HuH-7 (cell line): ENCODE measurements at places on chromosomes 16 and 17.

- peak; percentile 69 for DNase-seq
Measured at GRCh38 chr17:78412403-78412802, 34.0 kb downstream of the PGS1 start.

GRCh38 chr17:44931376-44931775 lies 16.1 kb upstream of the GFAP start:
- DNase-seq: no peak

GRCh38 chr16:2359919-2360318 lies 19.4 kb upstream of the ABCA3 start:
- DNase-seq: no peak

DNA sequence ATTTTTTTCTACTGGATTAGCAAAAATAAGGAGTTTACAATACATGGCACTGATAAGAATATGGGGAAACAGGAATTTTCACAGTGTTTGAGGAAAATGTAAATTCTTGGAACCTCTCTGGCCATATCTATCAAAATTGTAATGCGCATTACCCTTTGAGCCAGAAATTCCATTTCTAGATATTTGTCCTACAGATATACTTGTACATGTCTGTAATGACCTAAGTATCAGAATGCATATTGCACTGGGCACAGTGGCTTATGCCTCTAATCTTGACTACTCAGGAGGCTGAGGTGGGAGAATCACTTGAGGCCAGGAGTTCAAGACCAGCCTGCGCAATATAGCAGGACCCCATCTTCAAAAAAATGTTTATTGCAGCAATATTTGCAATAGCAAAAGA lies 25.8 kb upstream of the HAS3 start:
- no peak for DNase-seq

DNA sequence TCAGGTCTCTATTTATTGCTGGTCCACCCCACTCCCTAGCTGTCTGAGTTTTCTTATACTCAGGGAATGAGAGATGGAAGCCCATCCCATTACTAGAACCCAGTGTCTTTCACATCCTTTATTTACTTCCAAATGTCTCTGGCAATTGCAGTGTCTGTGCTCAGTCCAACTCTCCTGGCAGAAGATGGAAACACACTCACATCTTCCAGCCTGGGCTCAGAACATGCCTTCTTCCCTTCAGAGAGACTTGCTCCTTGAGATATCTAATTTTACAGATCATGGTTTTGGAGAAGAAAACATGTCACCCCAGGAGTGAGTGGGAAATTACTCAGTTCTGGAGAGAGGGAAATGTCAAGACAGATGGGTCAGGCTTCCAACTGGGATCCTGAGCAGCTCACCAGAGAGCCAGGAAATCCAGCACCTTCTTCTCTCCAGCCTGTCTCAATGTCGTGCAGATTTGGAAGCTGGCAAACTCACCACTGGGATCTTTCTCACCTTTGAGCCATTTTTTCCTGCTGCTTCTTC lies 494.4 kb downstream of the HS3ST4 start:
- DNase-seq: no peak

DNA sequence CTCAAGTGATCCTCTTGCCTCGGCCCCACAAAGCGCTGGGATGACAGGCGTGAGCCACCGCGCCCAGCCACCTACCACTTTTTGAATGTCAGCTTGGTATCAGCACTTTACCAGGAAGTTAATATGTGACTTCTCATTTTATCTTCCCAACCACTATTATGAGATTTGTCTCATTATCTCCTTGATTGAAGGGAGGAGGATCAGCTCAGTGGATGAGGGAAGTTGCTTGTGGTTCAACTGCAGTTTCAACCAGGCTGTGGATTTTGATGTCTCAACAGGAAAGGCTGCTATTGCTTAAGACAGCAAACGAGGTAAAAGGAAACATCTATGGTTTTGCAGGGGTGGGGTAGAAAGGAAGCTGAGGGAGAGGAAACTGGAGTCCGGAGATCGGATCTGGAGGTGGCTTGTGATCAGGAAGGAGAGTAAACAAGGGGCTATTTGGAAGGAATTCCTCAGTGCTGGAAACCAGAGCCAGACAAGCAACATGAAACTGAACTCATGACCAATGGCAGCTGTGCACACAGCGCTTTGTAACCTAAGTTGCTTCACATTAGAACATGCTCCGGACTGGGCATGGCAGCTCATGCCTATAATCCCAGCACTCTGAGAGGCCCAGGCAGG lies 180.5 kb downstream of the VPS53 start:
- DNase-seq: no peak

DNA sequence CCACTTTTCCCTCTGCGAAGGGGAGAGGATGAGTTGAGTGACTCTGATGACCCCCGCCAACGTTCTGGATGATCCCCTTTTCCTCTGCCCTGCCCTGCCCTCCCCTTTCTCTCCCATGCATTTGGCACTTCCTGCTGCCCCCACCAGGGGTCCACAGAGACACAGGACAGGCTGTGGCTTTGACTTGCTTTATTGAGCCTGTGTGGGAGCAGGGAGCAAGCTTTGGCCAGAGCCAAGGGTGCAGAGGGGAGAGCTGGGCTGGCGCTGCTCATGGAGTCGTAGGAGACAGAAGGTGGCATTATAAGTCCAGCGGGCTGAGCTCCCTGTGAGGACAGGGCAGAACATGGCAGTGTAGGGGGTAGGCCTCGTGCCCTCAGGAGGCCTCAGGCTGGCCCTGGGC lies 1.6 kb downstream of the PPY start:
- DNase-seq: peak; percentile 84

DNA sequence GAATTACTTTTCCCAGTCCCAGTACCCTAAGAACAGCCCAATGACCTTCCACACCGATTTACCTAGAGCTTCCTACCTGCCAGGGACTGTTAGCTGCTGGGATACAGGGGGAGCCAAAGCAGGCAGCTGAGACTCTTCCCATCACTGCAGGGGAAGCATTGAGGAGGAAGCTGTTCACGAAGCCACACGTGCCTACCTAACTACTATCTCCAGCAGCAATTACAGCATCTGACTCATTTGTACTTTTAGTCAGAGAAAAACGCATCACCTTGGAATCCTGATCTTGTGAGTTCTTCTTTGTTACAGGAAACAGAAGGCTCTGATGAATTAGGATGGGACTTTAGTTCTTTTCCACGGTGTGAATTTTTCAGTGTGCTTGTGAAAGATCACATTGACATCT lies 113.7 kb upstream of the DHX40 start:
- no peak for DNase-seq

GRCh38 chr16:85126705-85127378 lies 14.6 kb upstream of the CIBAR2 start:
- DNase-seq: no peak

GRCh38 chr16:73405851-73406250 lies 357.9 kb upstream of the ZFHX3 start:
- no peak for DNase-seq

GRCh38 chr16:85699628-85700027 lies 10.9 kb upstream of the GINS2 start:
- no peak for DNase-seq

DNA sequence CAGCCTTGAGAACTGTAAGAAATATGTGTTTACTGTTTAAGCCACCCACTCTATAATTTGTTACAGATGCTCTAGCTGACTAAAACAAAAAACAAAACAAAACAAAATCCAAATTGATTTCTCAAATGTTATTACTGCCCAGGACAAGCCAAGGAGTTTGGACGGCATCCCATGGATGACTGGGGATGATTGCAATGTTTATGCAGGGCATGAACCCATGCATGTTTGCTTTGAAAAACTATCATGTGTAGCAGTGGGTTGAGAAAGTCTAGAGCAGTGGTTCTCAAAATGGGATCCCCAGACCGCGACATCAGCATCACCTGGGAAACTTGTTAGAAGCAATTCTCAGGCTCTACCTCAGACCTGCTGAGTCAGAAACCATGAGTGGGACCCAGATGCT lies 223.2 kb upstream of the PSMD7 start:
- no peak for DNase-seq

- no peak for DNase-seq
Measured at GRCh38 chr16:22116095-22116700, 23.9 kb downstream of the VWA3A start.

DNA sequence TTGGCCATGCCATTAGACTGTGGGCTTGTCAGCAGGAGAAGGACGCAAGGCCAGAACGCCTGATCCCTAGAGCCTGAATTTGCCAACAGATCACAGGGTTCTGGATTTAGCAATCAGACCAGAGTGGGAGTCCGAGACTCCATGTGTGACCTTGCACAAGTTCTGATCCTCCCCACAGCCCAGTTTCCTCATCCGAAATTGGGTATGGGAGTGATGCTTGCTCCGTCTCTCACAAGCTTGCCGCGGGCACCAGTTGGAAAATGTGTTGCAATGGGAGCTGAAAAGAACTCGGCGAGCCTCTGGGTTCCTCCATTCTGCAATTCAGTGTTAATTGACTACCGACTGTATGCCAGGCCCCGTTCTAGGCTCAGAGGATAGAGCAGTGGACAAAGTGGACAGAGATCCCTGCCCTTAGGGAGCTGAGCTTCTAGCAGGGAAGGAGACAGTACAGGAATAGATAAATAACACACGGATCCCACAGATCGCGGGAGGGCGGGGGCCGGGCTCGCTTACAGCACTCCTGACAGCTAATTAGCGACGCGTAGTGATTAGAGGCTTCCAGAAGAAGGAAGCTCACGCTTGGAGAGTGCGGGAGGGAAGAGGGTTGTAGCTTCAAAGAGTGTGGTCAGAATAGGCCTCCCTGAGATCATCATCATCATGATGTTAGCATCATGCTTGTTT lies 150.4 kb upstream of the CIBAR2 start:
- no peak for DNase-seq

DNA sequence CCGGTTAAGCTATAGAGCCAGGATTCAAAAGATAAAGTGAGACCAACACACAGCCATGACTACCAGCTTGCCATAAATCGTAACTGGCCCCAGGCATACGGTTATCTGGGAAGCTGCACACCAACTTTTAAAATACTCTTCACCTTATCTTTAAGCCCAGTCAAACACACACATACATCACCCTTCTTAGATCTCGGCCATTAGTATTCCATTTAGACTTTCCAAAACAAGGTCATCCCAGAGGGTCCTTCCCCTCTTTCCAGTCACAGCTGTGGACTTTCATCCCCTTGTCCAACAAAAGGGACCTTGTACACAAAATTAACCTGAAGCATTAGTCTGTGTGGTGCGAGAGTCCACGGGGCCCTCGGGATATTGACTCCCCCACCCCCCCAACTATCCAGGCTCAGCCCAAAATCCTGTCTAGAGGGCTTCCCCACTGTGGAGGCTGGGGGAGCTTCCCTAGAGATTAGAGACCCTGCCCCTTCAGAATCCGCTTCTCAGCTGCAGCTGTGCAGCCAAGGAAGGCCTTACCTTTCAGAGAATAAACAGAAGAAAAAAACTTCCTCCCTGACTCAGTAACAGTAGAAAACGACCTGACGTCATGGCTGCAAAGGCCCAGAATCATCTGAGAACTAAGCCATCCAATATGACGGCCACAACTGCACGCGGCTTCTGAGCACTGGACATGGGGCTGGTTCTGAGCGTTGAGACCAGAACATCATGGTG lies 9.9 kb downstream of the ZFHX3 start:
- no peak for DNase-seq

- DNase-seq: no peak
Measured at GRCh38 chr17:65297916-65298315, 160.7 kb downstream of the RGS9 start.

DNA sequence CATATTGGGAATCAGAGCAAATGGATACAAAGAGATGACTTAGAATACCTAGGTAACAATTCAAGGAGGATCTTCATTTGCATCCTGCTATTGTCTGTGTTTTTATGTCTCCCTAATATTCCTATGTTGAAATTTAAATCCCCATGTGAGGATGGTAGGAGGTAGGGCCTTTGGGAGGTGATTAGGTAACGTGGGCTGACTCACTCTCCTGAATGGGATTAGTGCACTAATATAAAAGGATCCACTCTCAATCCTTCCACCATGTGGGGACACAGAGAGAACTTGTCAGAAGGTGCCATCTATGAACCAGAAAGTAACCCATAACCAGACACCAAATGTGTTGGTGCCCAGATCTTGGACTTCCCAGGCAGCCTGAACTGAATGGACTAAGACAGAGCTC lies 83.4 kb downstream of the CDH8 start:
- no peak for DNase-seq

GRCh38 chr17:82019690-82020571 lies 2.7 kb downstream of the CENPX start:
- DNase-seq: peak; percentile 94

GRCh38 chr17:35160354-35161201 lies 13.0 kb downstream of the UNC45B start:
- no peak for DNase-seq

GRCh38 chr16:73457851-73458250 lies 409.9 kb upstream of the ZFHX3 start:
- DNase-seq: no peak

- DNase-seq: no peak
Measured at GRCh38 chr16:23584186-23585076, 11.7 kb downstream of the NDUFAB1 start.

DNA sequence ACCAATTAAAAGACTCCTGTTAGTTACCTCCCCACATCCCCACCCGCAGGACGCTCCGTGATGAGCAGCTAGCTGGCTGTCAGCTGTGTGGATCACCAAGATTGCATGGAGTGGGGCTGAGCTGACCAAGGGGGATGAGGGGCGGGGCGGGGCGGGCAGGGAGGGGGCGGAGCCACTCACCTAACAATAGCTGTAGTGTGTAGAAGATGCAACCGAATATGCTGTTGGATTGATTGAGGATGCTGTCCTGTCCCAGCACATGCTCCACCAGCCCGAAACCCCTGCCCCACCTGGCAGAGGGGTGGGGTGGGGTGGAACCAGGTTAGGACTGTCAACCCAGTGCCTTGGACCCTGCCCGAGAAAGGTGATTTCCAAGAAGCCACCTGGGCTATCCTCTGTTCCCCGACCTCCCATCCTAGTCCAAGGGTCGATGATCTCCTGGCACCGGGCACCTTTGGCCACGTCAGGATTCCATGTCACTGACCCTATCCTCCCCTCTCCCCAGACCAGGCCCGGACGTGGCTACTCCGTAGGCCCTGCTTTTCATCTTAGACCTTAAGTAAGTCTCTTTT lies 1.4 kb downstream of the VKORC1 start:
- peak; percentile 82 for DNase-seq

- no peak for DNase-seq
Measured at GRCh38 chr16:17431968-17432625, 38.7 kb downstream of the XYLT1 start.

DNA sequence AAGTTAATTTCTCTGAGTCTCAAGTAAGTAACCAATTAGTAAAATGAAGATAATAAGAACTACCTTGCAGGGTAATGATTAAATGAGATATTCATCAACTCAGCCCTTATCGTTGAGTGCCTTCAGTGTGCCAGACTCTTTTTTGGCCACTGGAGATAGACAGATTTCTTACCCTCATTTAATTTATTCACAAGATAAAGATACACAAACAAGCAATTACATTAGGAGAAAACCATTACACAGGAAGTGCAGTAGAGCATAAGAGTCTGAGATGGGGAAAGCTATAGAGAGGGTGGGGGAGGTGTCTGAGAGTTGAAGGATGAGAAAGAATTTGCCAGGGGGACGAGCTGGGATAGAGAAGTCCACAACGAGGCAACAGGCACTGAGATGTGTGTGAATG lies 72.5 kb upstream of the BCAR1 start:
- no peak for DNase-seq
